Stimulated activated CD8-positive, alpha-beta memory T cell treated with anti-CD3 and anti-CD28 coated beads, Interleukin-2, amount 100 ng/mL, for 48 hours (primary cell): ENCODE measurements at places on chromosomes 6 and 20.
A peak's percentile ranks its signal among the peaks of the same experiment; 100 is the strongest.

GRCh38 chr6:21827425-21828202 lies 234.1 kb downstream of the SOX4 start:
- DNase-seq = no peak

GRCh38 chr20:32607727-32608663 lies 22.9 kb upstream of the NOL4L start:
- no peak for DNase-seq

DNA sequence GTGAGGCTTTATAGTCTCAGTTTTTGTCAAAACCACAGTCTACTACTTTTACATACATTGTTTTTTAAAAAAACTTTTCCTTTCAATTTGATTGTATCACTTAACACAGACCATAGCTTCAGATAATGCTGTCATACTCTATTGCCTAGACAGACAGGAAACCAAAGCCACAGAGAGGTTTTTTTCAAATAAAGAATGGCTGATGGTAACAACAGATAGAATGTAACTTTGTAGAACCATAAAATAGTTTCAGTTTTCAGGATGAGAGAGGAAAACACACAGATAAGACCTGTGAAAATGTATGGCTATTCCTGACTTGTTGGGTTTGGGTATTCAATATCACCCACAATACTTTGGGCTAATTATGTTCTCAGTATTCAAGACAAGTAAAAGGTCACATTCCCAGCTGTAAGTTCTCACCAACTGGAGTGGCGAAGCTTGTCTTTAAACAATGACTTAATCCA lies 94.0 kb downstream of the ADGRG6 start:
- no peak for DNase-seq

- DNase-seq = peak; percentile 27
Observed at GRCh38 chr6:13375360-13375878, 47.1 kb upstream of the TBC1D7 start.

- no peak for DNase-seq
Observed at GRCh38 chr6:36997811-36998722, 7.4 kb upstream of the FGD2 start.

DNA sequence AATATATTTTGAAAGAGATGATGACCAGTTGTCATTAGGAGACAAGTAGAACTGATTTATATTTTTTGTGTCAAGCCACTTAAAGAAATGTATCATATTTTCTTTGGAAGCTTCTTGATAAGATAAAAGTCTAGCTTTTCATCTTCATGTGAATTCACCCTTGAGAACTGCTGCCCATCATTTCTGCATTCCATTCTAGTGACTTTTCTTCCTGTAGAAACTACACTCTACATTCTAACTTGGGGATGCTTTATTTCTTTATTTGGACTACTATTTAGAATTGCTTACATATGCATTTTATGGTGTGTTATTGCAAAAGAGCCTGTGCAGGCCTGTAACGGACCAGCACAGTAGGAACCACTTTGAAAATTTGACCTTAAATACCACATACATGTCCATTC lies 335.0 kb upstream of the KCNQ5 start:
- DNase-seq = no peak

- DNase-seq = no peak
Observed at GRCh38 chr20:54134445-54135220, 39.2 kb downstream of the CYP24A1 start.

- DNase-seq = no peak
Observed at GRCh38 chr6:169293196-169293595, 39.5 kb upstream of the THBS2 start.

GRCh38 chr6:154017786-154018185 lies 21.3 kb upstream of the OPRM1 start:
- no peak for DNase-seq

DNA sequence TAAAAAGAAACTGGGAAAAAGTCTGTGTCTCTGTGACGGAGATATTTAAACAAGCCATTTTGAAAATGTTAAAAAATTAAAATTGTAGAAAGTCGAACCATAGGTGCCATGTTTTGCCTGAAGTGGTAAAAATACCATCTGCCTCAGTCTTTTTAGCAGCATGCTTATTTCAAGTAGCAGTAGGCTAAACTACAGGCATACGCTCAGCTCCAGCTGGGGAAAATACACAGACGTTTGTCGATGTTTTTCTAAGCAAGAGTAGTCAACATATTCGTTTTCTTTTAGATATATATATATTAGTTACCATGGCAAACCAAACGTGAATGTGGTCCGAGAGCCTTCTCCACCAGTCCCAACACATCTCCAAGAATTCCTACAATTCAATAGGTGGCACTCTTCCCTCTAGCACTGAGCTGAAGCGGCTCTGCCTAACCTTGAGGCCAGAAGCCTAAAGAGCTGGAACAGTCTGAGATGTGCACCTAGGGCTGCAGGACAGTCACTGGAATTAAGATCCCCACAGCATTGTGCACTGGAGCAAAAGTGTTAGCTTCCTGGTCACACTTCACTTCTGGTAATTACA lies 70.2 kb upstream of the BEND3 start:
- DNase-seq = no peak

- DNase-seq = no peak
Observed at GRCh38 chr6:72464791-72465691, 156.8 kb upstream of the KCNQ5 start.

- DNase-seq = no peak
Observed at GRCh38 chr20:36447101-36447500, 94.2 kb upstream of the MYL9 start.

DNA sequence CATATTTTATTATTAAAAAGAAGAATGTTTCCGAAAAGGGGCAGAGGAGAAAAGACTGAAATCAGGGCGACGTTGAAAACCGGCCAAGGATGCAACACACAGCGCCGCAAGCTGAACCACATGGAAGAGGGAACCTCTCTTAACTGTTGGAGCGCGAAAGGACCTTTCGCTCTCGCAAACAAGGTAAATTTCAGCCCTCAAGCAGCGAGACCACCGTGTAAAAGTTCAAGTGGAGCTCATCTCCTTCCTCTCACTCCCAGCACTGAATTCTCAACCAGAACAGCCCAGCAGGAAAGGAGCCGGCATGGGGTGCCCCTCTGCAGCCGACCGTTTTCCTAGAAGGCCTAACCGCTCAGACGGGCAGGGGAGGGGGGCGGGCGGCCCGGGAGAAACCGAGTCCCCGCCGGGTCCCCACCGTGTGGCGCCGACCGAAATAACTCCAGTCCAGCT lies 621 bp downstream of the GPR63 start:
- DNase-seq = peak; percentile 0

DNA sequence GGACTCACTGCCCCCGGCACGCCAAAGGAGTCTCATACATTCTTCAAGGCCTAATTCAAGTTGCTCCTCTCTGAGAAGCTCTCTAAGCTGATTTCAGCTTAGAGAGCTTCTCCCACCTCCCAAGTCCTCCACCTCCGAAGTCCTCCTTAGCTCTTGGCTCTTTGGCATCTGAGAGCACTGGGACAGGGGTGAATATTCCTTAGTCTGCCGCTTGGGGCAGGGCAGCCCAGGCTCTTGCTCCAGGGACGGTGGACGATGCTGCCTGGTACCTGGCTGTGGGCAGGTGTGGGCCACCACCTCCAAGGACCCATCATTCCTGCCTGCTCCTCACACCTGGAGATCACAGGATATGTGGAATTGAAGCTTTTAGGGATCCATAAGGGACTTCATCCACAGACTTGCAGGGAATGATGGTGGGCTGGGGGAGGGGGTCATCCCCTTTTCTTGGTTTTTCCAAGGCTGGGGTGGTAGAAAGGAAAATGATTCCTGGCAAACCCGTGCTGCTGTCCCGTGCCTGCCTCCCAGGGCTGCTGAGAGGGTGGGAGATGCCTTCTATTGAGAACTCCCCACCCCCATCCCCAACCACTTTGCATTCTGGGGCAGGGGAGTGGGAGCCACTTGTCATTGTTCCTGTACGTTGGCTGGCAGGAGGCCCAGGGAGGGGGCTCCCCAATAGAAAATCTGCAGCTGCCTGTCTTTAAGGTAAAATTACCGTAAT lies 57.4 kb downstream of the ARHGAP40 start:
- no peak for DNase-seq

DNA sequence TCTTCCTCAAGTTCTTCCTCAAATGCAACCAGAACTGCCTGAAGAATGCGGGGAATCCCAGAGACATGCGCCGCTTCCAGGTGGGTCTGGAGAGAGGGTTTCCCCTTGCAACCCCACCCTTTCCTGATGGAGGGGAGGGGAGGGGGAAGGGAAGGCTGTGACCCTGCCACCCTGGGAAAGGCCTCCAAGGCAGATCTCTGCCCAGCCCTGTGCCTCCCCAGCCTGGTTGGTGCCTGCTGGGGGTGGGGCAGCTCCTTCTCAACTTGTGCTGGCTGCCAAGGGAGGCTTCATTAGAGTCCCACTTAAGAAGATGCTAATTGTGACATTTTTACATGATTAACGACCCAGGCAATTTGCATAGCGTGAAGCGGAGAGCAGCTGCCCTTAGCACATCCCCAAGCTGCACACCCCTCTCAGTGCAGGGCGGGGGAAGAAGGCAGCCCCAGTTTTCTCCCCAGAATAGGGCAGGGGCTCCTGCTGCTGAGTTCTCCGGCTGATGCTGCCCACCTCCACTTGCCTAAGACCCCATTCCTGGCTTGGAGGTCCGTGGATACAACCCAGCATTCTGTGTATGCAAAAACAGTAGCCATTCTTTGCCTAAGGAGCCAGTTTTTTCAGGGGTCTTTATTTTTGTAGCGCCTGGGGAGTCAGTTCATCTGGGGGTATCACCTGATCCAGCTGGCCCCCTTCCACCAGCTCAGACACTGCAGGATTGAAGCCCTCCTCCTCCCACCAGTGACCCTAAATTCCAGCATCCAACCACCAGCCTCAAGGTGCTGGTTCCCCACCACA lies 51.7 kb downstream of the CPXM1 start:
- no peak for DNase-seq

- no peak for DNase-seq
Observed at GRCh38 chr6:166636191-166636933, 9.3 kb upstream of the RPS6KA2 start.

- DNase-seq = no peak
Observed at GRCh38 chr6:135830452-135830881, 21.0 kb upstream of the PDE7B start.

DNA sequence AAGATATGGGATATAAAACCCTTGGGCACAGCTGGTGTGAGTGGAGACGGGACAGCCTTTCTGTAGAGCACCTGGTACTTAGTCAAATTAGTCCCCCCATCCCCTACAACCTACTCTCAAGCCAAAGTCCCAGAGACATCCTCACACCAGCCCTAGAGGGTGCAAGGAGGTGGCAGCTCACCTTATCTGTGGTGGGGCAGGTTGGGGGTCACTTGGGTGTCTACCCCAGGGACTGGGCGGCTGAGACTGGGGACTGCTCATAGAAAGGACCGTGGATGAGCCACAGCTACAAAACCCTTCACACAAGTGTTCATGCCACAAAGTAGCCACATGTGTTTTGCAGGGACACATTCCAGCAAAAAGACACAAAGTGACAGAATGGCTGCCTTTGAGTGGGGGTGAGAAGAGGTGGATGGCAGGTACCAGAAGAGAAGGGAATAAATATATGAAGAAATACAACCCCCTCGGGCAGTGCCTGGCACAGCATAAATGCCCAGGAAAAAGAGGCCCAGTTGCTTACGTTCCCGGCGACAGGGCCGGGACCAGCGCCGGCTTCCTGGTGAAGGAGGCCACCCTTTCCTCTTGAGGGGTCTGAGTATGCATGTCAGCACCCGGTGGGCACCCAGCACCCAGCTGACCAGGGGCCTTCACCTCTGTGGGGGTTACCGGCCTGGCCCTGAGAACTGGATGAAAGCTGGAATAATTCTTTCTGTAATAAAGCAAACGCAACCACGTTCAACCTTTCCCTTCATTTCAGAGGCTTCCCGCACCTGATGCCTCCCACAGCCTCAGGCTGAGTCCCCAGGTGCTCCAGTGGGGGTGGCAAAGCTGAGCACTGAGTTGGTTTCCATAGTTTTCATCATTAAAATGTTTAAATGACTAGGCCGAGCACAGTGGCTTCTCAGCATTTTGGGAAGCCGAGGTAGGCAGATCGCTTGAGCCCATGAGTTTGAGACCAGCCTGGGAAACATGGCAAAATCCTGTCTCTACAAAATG lies 14.4 kb upstream of the CEBPB start:
- no peak for DNase-seq

DNA sequence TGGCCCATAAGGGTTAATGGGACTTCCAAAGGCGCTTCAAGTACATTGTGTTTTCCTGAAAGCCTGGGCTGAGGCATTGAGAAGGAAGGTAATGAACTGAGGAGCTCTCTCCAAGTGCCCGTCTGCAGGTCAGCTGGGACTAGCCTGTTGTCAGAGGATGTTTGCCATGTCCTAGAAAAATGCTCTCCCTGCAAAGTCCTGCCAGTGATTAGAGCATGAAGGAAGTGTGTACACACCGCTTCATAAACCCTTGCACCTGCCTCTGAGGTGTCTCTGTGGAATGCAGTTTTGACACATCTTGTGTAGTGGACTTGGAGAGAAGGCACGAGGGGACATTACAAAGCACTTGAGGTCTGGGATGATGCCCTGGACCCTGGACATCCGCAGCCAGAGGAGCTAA lies 506.7 kb downstream of the KIF16B start:
- no peak for DNase-seq

DNA sequence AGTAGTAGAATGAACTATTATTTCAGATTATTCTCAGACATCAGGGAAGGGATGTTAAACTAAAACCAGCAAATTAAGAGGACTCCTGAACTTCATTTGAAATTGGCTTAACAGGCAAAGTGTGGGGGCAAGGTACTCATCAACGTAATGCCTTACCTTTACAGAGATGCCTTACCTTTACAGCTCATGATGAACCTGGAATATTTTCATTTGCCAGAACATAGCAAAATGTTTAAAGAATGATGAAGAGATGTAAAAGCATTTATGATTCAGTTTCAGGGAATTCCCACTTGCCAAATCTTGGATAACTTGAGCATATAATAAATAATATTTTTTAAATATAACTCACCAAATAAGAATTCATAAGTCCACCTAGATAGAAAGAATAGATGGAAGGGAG lies 207.5 kb downstream of the TINAG start:
- no peak for DNase-seq

DNA sequence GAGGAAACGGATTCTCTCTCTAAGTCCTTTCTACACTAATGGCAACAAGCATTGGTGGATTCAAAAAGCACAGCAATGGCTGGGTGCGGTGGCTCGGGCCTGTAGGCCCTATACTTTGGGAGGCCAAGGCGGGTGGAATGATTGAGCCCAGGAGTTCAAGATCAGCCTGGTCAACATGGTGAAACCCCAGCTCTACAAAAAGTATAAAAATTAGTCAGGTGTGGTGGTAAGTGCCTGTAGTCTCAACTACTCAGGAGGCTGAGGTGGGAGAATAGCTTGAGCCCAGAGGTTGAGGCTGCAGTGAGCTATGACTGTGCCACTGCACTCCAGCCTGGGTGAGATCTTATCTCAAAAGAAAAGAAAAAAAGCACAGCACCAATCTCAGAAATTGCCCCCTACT lies 19.3 kb downstream of the PAQR8 start:
- no peak for DNase-seq

- no peak for DNase-seq
Observed at GRCh38 chr6:13679996-13680395, 31.6 kb downstream of the RANBP9 start.

GRCh38 chr20:58008413-58008812 lies 220.0 kb downstream of the ANKRD60 start:
- no peak for DNase-seq

GRCh38 chr20:60667641-60668040 lies 584.4 kb upstream of the CDH4 start:
- no peak for DNase-seq

- no peak for DNase-seq
Observed at GRCh38 chr6:121885399-121886152, 450.1 kb downstream of the GJA1 start.

- DNase-seq = no peak
Observed at GRCh38 chr20:13229538-13229937, 8.5 kb downstream of the ISM1 start.
